ENCODE measurements at places on chromosomes 2 and 18. TPM values are rescaled to one million over a fixed set of nuclear protein-coding genes. Genes with fewer than 3 reads are reported as not detected.
A peak's percentile ranks its signal among the peaks of the same experiment; 100 is the strongest.

DNA sequence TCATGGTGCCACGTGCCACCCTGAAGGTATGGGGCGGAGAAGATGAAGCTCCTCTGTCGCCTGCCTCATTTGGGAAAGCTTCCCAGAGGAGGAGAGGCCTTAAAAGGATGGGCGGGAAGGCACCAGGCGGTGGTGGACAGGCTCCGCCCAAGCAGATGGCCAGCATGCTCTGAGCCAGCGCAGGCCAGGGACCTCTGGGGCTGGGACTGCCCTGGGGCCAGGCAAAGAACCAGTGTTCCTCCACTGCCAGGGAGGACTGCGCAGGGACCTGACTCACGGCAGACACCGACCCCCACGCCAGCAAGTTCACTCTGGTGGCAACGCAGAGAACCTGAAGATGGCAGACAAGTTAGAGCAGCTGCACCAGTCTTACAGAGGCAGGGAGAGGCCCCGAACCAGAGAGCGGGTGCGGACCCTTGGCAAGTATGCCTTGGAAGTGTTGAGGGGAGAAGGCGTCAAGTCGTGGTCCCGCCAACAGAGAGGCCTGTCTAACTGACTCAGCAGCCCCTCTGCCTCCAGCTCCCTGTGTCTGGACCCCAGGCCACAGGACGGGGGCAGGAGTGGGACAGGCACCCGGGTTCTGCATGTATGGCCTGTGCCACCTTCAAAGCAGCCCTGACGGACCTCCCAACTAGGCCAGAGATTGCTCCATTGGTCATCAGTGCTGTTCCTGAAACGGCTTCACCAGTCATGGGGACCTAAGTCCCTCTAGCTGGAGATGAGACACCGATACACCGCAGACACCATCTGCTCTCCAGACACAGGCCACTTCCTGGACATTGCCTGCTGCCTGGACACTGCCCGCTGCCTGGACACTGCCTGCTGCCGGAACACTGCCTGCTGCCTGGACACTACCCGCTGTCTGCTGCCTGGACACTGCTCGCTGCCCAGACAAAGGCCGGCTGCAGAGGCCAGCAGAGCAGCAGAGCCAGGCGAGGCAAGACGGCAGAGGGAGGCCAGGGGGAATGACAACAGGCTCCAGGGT, 124.7 kb downstream of the HDAC4 start:
- DNase-seq = no peak

GRCh38 chr2:135072125-135072997, 20.3 kb downstream of the RAB3GAP1 start:
- no peak for DNase-seq

DNA sequence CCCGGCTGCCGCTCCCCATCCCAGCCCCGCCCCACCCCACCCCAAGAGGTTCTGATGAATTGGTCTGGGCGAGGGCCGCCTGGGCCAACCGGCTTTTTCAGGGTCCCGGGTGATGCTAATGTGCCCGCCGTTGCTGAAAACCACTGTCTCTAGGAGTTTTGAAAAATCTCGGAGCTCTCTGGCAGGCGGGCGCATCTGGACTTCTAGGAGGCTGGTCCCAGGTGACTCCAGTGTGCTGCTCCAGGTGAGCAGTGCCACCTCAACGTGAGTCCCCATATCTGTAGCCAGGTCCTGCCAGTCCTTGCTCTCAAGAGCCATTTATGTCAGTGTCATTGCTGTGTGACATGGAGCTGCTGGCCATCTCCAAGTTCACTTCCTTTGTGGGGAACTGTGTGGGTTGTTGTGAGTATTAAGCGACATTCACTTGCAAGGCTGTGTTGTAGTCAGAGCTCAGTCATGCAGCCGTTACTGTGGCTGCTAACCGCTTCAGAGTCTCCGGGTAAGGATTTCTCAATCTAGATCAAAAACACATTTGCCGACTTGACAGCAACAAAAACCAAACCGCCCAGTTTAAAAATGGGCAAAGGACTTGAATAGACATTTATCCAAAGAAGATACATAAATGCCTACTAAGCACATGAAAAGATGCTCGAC, at the start of gene RFX8:
Gene RFX8 (minus strand): TSS at position 382 of the 654 bp plus-strand sequence. CDS start 8,264 bp downstream, outside the sequence.
- DNase-seq = peak; percentile 74

- no peak for DNase-seq
These were observed 49.8 kb upstream of the ANKRD62 start for GRCh38 chr18:12043811-12044210.

DNA sequence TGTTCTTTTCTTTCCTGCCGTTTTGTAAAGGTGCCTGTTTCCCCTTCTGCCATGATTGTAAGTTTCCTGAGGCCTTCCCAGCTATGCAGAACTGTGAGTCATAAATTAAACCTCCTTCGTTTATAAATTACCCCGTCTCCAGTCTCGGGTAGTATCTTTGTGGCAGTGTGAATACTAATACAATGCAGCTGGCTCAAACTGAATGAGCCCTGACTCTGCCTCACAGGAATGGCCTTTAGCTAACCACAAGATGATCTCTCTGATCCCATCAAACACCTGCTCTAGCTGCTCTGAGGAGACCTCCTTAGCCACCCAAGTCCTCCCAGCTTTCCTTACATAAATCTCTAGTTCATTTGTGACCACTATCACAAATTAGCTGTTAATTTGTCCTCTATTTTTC, 41.5 kb upstream of the CAB39 start:
- peak; percentile 81 for DNase-seq

DNA sequence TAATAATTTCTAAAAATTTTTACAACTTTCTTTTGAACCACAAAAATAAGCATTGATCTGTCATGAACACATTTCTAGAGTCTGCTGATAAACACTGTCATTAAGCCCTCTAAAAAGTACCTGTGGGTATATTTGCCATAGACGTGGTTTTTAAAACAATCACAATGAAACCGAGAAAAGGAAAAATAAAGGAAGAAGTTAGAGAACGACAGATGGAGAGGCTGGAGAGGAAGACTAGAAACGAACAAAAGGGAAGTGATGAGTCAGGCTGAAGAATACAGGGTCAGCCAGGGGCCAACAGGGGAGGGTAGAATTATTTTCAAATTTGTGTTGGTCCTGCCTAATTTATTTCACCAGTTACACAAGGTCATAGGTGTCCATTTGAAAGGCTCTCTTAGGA, 62.0 kb downstream of the MYL12B start:
- DNase-seq = no peak

- no peak for DNase-seq
These were observed 342.7 kb upstream of the REG3G start for GRCh38 chr2:78682781-78683180.

DNA sequence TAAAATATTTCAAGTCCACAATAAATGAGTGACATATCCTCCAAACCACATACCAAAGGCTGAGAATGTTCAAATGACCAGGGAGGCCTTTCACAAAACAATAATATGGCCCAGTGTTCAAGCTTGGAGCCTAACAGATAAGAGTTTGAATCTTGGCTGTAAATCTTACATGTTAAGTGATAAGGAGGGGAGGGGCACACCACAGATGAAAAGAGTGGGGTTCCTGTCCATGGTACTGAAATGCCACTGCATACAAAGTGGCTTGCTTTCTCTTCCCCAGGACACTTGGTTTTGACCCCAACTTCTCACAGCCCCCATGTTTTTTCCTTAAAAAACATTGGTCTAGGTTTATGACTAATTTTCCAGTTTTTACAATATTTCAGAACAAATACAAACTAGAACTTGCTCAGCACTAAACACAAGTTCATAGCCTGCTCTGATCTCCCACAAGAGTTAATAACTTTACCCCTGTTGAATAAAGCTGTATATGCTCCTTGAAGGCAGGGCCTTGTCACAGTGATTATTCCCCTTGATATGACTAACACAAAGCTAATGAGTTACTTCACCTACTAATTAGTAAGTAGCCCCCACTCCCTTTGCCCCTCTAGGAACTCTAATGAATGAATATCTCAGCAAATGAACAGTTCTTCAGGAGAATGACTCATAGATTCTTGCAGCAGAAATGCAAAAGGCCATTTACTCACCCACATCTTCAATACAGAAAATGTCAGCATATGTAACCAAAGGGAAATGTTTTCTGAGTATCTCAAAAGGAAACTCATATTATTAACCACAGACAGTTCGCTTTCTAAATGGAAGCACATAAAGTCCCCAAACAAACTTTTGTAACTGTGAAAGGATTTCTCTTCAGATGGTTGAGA, 142.2 kb downstream of the SATB2 start:
- DNase-seq = no peak

DNA sequence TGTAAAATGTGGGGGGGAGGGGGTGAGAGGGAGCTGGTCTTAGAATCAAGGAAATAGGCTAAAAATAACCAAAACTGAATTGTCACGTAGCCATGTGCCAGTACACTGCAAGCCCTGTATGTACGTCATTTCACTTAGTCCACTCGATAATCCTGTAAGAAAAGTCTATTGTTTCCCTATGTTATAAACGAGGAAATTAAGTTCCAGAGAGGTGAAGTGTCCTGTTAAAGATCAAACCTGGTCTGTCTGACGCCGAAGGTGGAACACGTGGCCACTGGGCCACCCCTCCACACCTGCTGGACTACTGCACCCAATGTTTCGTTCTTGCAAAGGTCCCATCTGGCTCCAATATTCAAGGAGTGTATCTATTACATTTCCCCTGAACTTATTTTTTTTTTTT, 29.6 kb downstream of the TFCP2L1 start:
- no peak for DNase-seq

DNA sequence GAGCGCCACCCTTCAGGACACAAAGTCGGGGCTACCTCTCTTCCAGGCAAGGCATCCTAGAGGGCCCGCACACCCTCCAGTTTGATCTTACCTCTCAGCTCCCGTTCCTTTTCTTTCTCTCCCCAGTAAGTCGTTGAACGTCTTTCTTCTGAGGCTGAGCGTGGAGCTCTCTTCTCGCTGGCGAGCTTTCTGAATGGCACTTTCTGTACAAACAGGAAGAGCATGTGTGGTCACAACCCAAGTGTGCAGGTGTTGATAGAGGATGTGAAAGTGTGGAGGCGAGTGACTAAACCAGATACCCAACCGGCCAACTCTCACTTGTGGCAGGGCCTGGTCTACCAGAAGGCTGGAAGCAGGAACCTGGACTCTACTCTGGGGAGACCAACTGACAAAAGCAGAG, at the start of gene AFF3:
Gene AFF3 (minus strand): TSS at position 198 of the 400 bp plus-strand sequence. CDS start 38,136 bp downstream, outside the sequence.
- DNase-seq = no peak

GRCh38 chr2:46311651-46312223, 14.5 kb downstream of the EPAS1 start:
- no peak for DNase-seq

DNA sequence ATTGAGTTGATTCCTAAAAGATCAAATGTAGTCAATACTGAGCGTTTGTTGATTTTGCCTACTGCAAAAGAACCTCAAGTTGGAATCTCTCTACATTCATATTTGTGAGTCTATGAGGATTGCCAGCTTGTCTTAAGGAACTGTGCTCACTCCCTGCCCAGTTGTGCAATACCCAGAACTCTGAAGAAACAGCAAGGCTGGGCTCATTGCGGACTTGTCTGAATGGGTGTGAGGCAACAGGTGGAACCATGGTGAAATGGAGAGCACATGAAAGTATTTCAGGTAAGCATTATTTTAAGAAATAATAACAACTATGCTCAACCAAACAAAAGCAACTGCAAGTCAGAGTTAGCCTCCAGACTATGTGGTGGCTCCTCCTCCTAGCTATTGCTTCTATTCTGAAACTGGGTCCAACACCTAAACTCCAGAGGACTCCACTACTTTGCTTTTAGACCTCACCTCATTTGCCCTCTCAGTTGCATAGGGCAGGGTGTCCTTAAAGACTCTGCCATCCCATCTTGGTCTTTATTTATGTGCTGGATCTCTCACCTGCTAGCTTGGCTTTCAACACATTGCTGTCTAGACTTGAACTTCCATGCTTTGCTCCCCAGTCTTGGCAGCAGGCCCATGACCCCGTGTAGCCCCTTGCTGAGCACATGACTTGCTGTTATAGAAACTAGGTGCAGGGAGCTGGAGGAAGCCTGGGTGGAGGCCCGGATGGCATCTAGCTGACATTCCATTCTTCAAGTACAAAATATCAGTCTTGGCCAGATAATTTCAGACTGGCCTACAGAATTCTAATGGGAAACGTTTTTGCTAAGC, 94.8 kb upstream of the ARL5A start:
- no peak for DNase-seq

GRCh38 chr2:123771928-123772632, 253.0 kb upstream of the CNTNAP5 start:
- DNase-seq = no peak

The ACTR3 gene
- polyA plus RNA-seq = 371 TPM

The GPR45 gene
- not detected for polyA plus RNA-seq

The PROKR1 gene
- not detected for polyA plus RNA-seq

The PARD3B gene
- 8.5 TPM for polyA plus RNA-seq

The CREG2 gene
- polyA plus RNA-seq = not detected

The CCDC74B gene
- polyA plus RNA-seq = 4.2 TPM

The ESPNL gene
- polyA plus RNA-seq = 1.0 TPM

The RND3 gene
- polyA plus RNA-seq = 627 TPM

Measured in AG04450 (cell line).